ENCODE measurements at places on chromosomes 3 and 15.

DNA sequence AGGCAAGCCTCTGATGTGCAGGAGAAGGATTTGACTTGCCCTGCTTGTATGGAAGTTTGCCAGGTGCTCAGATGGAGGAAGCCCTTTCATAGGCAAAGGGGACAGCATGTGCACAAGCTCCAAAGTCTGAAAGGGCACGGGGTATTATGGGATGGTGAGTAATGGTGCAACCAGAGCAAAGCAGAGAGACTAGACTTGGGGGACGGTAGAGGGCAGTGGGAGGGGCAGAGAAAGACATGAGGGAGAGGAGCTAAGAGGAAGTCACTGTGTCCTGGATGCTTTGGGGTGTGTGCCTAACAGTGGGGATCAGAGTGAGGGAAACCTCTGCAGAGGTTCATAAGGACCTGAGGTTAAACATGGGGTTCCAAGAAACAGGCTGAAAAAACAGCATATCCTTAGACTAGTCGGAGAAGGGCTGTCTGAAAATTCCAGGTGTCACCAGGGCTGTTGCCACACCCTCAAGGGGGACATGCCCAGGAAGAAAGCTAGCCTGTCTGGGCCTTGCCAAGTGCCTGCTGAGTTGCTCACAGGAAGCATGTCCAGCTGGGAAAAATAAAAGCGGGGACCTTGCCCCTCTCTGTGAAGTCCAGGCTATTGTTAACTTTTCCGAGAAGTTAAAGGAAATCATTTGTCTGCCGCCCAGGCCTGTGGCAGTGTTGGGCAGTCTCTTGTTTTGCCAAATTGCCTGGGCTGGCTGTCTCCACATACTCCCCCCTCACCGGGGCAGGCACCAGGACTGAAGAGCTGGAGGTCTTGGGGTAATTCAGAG, 47.1 kb downstream of the HRH1 start:
- DNase-seq, result no peak

GRCh38 chr3:155778462-155778861, 27.6 kb downstream of the C3orf33 start:
- no peak for DNase-seq

GRCh38 chr15:42368096-42368495, 8.8 kb downstream of the CAPN3 start:
- DNase-seq, result no peak

- peak; percentile 66 for DNase-seq
These were observed 353.0 kb downstream of the ROBO1 start for GRCh38 chr3:79414806-79415205.

- no peak for DNase-seq
These were observed 411.3 kb downstream of the FOXP1 start for GRCh38 chr3:71172189-71172588.

GRCh38 chr3:149879872-149880271, 66.9 kb downstream of the RNF13 start:
- peak; percentile 34 for DNase-seq

DNA sequence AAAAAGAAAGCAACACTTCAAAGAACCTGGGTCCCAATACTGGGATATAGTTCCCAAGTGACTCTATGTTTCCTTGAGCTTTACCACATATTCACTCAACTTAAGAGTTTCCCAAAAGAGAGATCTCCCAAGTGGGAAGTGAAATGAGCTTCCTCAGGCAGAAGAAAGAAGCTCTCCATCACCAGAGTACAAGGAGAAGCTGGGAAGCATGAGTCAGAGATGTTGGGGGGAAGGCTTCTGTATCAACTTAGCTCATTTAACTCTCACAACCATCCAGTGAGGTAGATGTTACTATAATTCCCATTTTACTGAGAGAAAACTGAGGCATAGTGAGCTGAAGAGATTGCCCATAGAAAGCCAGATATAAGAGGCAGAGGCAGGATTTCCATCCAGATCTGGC, 47.0 kb upstream of the TRIM42 start:
- DNase-seq, result no peak

GRCh38 chr3:134445636-134446035, 40.1 kb downstream of the ANAPC13 start:
- DNase-seq, result peak; percentile 62

- DNase-seq, result no peak
These were observed 18.0 kb upstream of the CHMP2B start for GRCh38 chr3:87209111-87209510.

DNA sequence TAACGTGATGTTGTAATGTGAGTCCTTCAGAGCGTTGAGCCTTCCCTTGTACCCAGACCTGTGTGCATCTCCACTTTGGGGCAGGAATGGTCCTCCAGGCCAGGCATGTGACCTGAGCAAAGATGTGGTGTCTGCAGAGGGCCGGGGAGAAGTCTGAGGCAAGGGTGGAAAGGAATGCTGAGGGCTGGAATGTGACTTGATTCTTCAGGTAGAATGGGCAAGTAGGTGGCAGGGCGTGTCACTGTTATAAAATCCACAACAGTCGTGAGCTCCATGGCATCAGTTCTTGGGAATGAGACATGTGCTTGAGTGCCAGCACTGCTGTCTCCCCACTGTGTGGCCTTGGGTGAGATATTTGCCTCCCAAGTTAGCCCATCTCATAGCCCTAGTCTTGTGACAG, 24.0 kb upstream of the BSN start:
- DNase-seq, result no peak

GRCh38 chr3:56855856-56856512, 54.2 kb upstream of the ARHGEF3 start:
- peak; percentile 49 for DNase-seq

GRCh38 chr15:67601073-67601472, 58.6 kb downstream of the MAP2K5 start:
- no peak for DNase-seq

GRCh38 chr3:9175421-9175820, 74.0 kb downstream of the SRGAP3 start:
- peak; percentile 66 for DNase-seq

DNA sequence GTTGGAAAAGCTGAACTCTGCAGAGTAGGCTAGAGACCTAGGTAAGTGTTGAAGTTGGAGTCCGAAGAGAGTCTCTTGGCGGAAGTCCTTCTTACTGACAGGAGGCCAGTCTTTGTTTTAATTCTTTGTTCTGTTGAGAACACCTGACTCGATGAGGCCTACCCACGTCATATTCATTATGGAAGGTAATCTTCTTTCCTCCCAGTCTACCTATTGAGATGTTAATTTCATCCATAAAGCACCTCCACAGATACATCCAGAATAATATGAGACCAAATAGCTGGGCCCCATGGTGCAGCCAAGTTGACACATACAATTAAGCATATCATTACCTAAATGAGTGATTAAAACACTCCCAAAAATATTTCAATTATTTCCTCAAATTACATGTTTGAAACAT, 515.5 kb downstream of the CADM2 start:
- no peak for DNase-seq

GRCh38 chr15:42728972-42729371, 8.0 kb downstream of the CDAN1 start:
- DNase-seq, result no peak

DNA sequence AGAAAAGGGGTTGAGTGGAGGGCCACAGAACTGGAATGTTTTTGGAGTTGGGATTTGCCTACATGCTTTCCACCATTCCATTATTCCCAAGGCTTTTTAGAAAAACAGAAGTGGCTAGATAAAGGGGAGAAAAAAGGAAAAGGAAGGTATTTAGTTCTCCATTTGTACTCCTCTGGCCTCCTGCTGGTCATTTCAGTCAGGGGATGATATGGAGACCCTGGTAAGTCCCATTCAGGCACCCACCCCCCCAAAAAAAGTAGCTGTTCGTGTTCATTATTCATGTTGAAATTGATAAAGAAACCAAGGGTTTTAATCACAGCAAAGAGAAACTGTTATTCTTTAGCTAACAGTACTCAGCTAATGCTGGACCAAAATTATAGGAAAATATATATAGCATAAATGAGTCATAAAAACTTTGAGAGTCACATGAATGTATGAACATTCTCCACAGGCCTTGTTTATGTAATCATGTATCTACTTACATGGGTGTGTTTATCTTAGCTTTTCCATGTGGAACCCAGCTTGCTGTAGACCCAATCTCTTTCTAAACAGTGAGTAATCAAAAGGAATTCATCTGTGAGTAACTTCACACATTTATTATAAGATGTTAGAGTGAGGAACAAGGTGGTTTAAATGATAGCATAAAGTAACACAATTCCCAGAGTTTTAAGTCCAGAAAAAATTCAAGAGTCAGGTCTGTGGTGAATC, 167.2 kb downstream of the KCNMB2 start:
- DNase-seq, result peak; percentile 49

GRCh38 chr3:43632269-43632733, 10.5 kb upstream of the ANO10 start:
- DNase-seq, result no peak

GRCh38 chr15:73851689-73852088, 21.7 kb upstream of the TBC1D21 start:
- no peak for DNase-seq

GRCh38 chr15:25092661-25093060, 137.9 kb downstream of the SNRPN start:
- no peak for DNase-seq

DNA sequence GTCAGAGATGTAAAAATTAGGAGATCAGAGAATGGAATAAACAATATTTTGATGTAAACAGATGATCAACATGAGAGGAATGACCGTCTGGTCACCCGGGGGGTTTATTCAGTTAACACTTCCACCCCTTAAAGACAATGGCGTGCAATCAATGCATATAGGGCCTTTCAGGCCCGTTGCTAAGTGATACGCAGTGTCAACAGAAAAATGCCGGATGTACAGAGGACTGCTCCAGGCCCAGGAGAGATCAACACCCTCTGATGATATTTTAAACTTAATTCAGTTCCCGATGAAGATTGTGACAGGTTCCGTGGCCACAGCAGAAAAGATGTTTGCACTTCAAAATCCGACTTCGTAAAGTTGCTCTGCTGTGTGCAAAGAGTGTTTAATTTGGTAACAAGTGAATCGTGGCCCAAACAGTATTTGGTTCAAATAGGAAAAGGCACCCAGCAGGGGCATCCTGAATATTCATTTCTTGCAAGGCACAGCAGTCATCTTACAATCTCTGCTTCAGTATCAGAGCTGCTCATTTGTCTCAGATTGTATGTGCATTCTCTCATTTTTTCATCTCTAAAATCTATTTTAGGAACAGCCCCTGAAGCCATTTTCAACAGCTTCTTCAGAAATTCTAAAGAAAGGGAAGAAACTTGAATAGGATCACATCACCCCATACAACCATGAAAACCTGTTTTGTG, 72.6 kb downstream of the FOXB1 start:
- DNase-seq, result no peak

- no peak for DNase-seq
These were observed 63.5 kb upstream of the KLF13 start for GRCh38 chr15:31262901-31263671.

- DNase-seq, result no peak
These were observed 109.3 kb upstream of the MRPS22 start for GRCh38 chr3:139234491-139234890.

GRCh38 chr15:68107142-68107541, 53.0 kb downstream of the PIAS1 start:
- DNase-seq, result no peak

GRCh38 chr3:53544357-53544756, 49.9 kb downstream of the CACNA1D start:
- no peak for DNase-seq

- DNase-seq, result no peak
These were observed 25.0 kb downstream of the MCCC1 start for GRCh38 chr3:183074261-183074660.

DNA sequence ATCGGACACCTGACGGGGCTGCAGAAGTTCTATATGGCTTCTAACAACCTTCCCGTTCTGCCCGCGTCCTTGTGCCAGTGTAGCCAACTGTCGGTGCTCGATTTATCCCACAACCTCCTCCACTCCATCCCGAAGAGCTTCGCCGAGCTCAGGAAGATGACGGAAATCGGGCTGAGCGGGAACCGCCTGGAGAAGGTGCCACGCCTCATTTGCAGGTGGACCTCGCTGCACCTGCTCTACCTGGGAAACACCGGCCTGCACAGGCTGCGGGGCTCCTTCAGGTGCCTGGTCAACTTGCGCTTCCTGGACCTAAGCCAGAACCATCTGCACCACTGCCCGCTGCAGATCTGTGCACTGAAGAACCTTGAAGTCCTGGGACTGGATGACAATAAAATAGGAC, 9.8 kb upstream of the LRRC34 start:
- DNase-seq, result no peak

DNA sequence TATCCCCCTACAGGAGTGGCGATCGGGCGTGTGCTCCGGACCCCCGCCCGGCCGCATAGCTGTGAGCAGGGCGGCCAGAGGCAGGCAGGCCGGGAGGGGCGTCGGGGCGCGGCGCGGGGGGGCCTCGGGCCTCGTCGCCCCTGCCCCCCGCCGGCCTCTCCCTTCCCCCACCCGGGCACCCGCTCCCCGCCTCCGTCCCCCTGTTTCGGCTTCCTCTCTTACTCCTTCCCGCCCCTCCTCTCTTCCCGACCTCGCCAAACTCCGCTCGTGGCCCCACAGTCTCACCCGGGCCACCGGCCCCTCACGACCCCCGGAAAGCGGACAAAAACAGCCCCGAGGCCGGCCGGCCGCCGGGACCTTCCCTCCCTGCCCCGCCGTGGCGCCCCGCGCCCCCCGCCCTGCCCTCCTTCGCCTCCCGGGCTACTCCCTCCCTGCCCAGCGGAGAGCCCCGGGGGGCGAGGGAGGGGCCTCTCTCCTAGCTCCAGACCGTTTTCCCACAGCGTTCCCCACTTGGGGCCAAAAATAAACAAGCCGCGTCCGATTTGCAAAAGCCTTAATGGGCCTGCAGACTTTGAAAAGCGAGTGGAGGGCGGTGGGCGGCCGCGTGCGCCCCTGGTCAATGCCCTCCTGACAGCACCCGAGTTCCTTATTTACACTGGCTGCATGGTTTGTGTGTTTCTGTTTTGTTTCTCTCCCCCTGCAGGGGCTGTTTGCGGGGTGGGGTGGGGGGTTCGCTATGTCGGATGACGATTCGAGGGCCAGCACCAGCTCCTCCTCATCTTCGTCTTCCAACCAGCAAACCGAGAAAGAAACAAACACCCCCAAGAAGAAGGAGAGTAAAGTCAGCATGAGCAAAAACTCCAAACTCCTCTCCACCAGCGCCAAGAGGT, 1.0 kb downstream of the UBE2E1 start:
- DNase-seq, result peak; percentile 70

- no peak for DNase-seq
These were observed 5.2 kb upstream of the RAD18 start for GRCh38 chr3:8968375-8968882.

- no peak for DNase-seq
These were observed 112.1 kb downstream of the IQSEC1 start for GRCh38 chr3:12961007-12961696.

DNA sequence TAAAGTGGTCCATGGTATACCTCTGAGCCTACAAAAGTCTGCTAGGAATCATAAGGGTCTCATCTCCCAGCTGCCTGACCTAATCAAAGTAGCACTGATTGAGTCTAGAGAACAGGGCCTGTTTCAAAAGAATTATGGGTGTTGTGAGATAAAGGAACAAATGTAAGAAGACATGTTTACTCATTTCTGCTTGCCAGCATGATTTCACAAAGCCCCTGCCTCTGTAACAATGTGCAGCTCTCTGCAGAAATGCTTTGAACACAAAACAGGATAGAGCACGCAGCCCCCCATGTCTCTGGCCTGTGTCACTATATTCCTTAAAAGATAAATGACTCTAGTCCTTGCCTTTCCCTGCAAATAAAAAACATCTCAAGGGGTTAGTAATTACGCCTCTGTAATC, 94.7 kb upstream of the IGSF10 start:
- DNase-seq, result no peak
